Colonic mucosa (tissue), 4 donors: ENCODE measurements at places on chromosomes 3 and 15.

DNA sequence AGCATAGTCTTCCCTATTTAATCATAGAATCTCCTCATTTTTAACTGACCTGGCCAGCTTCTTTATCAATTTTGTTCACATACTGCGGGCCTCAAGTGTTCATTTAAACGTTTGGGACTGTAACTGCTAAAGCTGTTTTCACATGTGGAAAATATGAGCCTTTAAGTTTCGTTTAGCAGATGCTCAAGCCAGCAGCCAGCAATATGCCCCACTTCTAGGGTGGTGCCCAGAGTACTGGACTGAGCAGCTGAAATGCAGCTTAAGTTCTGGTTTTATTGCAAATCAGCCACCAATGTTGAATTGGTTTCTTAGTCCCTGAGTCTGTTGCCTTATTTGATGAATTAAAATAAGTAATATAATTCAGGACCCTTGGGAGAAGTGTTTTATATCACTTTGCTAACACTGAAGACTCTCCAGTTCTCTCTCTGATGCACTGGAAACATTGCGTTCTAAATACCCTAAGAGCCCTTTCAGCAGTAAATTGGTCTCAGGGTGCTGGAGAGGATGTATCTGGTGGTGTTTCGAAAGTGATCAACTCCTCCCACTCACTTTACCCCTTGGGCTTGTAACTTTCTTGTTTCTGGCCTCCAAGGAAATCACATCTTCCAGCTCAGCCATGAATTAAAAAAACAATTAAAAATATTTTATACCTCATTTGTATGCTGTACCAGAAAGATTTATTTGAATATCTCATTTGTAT lies 61.7 kb downstream of the B3GALNT1 start:
- DNase-seq, result no peak
- H3K36me3 ChIP-seq, result no peaks in the 10 kb centered on the region
- no peaks in the 10 kb centered on the region for H3K27me3 ChIP-seq
- no peaks in the 10 kb centered on the region for H3K4me1 ChIP-seq
- H3K27ac ChIP-seq, result no peak overlapping the region

DNA sequence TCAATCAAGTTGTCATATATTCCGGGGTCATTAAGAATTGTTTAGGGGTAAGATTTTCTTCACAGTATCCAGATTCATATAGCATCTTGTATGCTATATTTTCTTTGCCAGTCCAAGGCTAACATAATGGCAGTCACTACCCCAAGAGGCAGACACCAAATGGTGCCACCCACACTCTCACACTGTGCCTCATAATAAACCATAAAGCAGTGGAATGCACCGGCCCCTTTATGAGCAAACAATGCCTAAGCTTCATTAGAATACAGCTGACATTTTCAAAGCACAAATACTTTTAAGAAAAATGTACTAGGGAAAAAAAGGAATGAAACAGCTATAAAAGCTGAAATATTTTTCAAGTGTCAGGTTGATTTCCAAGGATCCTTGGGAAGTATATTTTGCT lies 121.6 kb downstream of the TFDP2 start:
- H3K4me3 ChIP-seq, result peak overlapping the region; percentile 30
- peak overlapping the region; percentile 18 for H3K27ac ChIP-seq
- H3K27me3 ChIP-seq, result no peaks in the 10 kb centered on the region
- peak; percentile 47 for DNase-seq

- peaks cover 13% of the 10 kb centered on the region for H3K27me3 ChIP-seq
- no peaks in the 10 kb centered on the region for H3K36me3 ChIP-seq
- H3K4me3 ChIP-seq, result no peak overlapping the region
- DNase-seq, result no peak
Observed at GRCh38 chr3:98730338-98730737, 32.8 kb upstream of the ST3GAL6 start.

GRCh38 chr15:49624056-49624455 lies 3.2 kb downstream of the DTWD1 start:
- no peaks in the 10 kb centered on the region for H3K36me3 ChIP-seq
- no peaks in the 10 kb centered on the region for H3K4me1 ChIP-seq
- no peak overlapping the region for H3K4me3 ChIP-seq
- H3K27ac ChIP-seq, result no peak overlapping the region
- H3K27me3 ChIP-seq, result no peaks in the 10 kb centered on the region

DNA sequence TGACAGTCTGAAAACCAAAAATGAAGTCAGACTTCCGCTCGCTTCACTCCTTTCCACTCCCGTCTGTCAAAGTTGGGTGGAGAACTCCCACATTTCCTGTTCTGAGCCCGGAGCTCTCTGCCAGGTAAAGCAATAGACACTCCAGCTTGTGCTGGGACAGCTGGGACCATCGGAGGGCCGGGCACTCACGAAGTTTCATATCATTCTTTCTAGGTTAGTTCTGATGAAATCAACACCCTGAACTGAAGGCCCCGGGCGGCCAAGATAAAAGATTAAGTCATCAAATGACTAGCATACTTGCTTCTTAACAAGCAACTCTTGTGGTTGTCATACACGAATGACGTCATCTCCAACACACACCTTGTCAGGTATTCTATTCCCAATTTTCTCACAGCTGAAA lies 42.1 kb downstream of the MAGI1 start:
- no peaks in the 10 kb centered on the region for H3K36me3 ChIP-seq
- no peak for DNase-seq
- H3K27me3 ChIP-seq, result no peaks in the 10 kb centered on the region
- H3K27ac ChIP-seq, result no peak overlapping the region

DNA sequence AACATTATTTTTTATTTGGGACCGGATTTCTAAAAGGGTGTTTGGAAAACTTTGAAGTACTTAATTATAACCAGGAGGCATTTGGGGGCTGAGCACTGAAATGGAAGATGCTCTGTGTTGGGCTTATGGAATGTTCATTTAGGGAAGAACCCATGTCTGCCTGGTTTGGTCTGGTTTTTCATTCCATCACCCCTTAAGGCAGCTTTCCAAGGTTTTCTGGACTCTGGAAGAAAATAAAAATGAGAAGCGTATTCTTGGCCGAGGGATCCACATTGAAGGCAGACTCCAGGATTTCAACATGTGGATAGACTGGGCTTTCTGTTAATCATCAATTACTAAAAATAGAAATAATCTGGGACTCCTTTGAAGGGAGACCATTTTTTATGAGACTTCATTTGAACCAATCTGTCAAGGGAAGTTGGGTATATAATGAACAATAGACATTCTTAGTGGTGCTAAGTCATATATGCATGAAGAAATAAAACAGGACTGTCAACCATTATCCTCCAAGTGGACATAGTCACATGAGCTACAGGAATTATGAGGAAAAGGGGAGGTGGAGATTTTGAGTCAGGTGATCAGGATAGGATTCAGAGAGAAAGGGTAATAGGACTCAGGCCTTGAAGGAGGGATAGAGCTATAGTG lies 270.5 kb upstream of the ADAMTS9 start:
- H3K27ac ChIP-seq, result no peak overlapping the region
- no peaks in the 10 kb centered on the region for H3K36me3 ChIP-seq
- no peaks in the 10 kb centered on the region for H3K4me1 ChIP-seq
- H3K4me3 ChIP-seq, result no peak overlapping the region
- no peak for DNase-seq
- no peaks in the 10 kb centered on the region for H3K27me3 ChIP-seq

DNA sequence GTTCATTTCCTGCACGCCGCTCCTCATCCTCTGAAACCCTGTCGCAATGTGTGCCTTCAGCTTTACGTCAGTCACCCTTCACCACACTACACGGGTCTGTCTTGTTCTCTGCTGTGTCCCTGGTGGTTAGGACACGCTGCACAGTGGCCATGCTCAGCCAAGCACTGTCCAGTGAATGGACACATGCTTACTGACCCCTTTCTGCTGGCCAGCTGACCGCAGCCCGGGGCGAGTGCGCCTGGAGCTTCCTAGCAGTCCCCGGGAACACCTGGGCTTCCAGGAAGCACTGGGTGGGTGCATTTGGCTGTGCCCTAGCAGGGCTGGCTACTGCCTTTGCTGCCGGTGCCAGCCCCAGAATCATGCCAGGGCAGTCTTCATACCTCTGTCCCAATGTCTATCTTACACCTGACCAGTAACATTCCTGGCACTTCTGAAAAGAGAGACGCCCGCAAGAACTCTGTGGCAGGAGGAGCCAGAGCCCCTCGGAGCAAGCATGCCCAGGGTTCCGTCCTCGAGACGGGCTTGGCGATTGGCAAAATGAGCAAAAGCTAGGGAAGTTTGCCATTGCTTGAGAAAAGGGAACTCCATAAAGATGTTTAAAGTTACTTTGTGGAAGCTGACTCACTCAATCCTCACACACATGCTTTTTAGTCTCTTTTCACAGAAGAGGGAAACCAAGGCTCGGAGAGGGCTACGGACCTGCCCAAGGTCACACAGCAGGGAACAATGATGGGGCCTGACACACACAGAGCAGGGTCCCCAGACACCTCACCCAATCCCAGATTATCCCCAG lies 15.7 kb upstream of the ZXDC start:
- no peaks in the 10 kb centered on the region for H3K27me3 ChIP-seq
- H3K4me1 ChIP-seq, result no peaks in the 10 kb centered on the region
- no peak for DNase-seq
- no peaks in the 10 kb centered on the region for H3K36me3 ChIP-seq
- no peak overlapping the region for H3K27ac ChIP-seq

GRCh38 chr3:141275032-141275422 lies 43.4 kb downstream of the PXYLP1 start:
- H3K4me1 ChIP-seq, result no peaks in the 10 kb centered on the region
- no peak for DNase-seq
- H3K27me3 ChIP-seq, result no peaks in the 10 kb centered on the region

DNA sequence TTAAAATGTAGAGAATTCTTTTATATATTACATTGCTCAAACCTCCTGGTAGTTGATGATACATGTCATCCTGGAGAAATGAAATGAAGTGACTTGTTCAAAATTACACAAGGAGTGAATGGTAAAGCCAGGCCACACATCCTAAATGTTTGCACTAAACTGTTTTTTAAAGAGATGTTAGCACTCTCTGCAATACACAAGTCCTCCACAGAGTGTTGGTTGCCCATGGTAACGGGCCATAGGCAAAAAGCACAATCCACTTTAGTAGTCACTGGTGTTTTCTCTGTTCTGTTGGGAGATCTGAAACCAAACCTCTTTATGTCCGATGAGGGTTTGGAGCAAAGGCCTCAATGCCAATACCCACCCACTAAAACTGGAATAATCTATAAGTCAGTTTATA lies 907.4 kb downstream of the NTRK3 start:
- H3K27ac ChIP-seq, result no peak overlapping the region
- H3K4me1 ChIP-seq, result no peaks in the 10 kb centered on the region
- H3K36me3 ChIP-seq, result no peaks in the 10 kb centered on the region
- no peak overlapping the region for H3K4me3 ChIP-seq

DNA sequence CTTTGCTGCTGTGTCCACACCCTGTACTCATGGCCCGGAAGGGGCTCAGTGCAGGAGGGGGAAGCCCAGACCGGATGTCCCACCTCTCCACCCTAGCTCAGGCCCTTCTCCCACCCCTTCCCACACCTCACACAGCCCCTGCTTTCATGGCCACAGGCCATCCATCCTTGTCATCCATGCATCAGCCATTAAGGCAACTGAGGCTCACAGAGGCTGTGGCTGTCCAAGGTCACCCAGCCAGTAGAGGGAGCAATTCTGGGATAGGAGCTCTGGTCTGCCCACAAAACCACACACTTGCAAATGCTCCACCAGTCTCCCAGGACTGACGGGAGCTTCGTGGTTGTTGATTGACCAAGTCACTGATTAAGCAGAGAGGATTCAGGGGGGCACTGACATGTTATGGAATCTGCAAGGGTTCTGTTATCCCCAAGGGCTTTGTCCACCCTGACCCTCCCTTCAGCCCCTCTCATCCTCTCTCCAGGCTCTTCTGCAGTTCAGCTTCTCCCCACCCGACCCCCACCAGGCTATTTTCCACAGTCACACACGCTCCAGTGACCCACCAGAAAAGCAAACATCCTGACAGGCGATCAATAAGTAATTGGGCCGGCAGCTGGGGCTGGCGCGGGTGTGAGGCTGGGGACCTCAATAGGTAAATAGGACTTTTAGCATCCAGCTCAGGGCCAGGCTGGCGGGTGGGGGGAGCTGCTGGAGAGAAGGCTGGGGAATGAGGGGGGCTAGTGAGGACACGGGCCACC lies 15.1 kb downstream of the LINGO1 start:
- no peak overlapping the region for H3K27ac ChIP-seq
- no peaks in the 10 kb centered on the region for H3K36me3 ChIP-seq
- H3K27me3 ChIP-seq, result no peaks in the 10 kb centered on the region
- no peaks in the 10 kb centered on the region for H3K4me1 ChIP-seq

GRCh38 chr15:47507221-47507985 lies 209.9 kb upstream of the SEMA6D start:
- no peaks in the 10 kb centered on the region for H3K27me3 ChIP-seq
- no peak for DNase-seq
- H3K36me3 ChIP-seq, result no peaks in the 10 kb centered on the region
- H3K27ac ChIP-seq, result no peak overlapping the region
- H3K4me1 ChIP-seq, result no peaks in the 10 kb centered on the region

GRCh38 chr3:180416111-180416594 lies 185.8 kb upstream of the TTC14 start:
- no peak for DNase-seq
- H3K36me3 ChIP-seq, result no peaks in the 10 kb centered on the region
- no peaks in the 10 kb centered on the region for H3K27me3 ChIP-seq
- H3K4me3 ChIP-seq, result no peak overlapping the region
- H3K27ac ChIP-seq, result no peak overlapping the region

GRCh38 chr15:65805019-65805745 lies 13.1 kb upstream of the DENND4A start:
- no peaks in the 10 kb centered on the region for H3K4me1 ChIP-seq
- no peak for DNase-seq
- no peaks in the 10 kb centered on the region for H3K27me3 ChIP-seq
- no peaks in the 10 kb centered on the region for H3K36me3 ChIP-seq
- no peak overlapping the region for H3K27ac ChIP-seq
- no peak overlapping the region for H3K4me3 ChIP-seq

GRCh38 chr3:36729204-36730056 lies 34.9 kb downstream of the DCLK3 start:
- no peak overlapping the region for H3K4me3 ChIP-seq
- no peaks in the 10 kb centered on the region for H3K4me1 ChIP-seq
- no peak overlapping the region for H3K27ac ChIP-seq
- H3K27me3 ChIP-seq, result no peaks in the 10 kb centered on the region
- H3K36me3 ChIP-seq, result no peaks in the 10 kb centered on the region

DNA sequence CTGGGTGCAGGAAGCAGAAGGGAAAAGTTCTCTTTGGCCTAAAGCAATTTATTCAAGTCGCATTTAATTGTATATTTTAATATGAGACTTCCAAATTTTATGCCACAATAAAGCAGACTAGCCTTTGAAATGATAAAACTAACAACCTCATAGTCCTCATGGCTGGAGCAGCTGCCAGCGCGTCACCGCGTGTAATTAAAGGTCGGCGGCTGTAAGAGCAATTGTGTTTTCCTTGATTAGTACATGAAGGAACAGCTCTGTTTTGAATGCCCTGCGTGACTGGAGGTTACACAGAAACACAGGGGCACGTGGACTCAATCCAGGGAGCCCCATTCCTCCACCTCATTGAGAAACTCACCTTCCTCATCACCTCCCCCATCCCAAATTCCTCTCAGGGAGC lies 10.1 kb upstream of the LRRC15 start:
- H3K36me3 ChIP-seq, result no peaks in the 10 kb centered on the region
- no peak for DNase-seq
- H3K4me3 ChIP-seq, result no peak overlapping the region
- no peak overlapping the region for H3K27ac ChIP-seq

GRCh38 chr3:102577082-102577789 lies 142.4 kb downstream of the ZPLD1 start:
- no peaks in the 10 kb centered on the region for H3K36me3 ChIP-seq
- no peak overlapping the region for H3K27ac ChIP-seq
- no peaks in the 10 kb centered on the region for H3K27me3 ChIP-seq
- DNase-seq, result no peak
- no peaks in the 10 kb centered on the region for H3K4me1 ChIP-seq

GRCh38 chr15:33797651-33798050 lies 170.6 kb upstream of the CHRM5 start:
- H3K27ac ChIP-seq, result no peak overlapping the region
- no peak overlapping the region for H3K4me3 ChIP-seq
- DNase-seq, result no peak
- no peaks in the 10 kb centered on the region for H3K36me3 ChIP-seq
- H3K4me1 ChIP-seq, result no peaks in the 10 kb centered on the region
